NCI-H2029 treated with DMSO at 0.1 percent for 48 hours (cell line): ENCODE measurements at places on chromosomes 1 and 21.
A peak's percentile ranks its signal among the peaks of the same experiment; 100 is the strongest.

DNA sequence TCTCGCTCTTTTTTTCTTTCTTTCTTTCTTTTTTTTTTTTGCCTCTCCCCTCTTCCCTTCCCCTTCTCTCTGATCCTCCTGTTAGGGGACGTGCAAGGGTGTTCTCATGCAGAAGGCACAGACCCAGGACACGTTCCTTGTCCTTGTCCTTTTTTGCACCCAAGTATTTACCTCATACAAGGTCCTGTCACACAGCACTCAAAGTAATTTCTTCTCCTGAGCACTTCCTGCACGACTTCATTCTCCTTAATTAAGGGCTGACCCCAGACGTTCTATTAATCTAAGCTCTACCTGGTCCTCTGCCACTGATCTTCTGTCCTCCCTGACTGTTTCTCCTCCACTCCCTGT lies 424 bp upstream of the PCNX2 start:
- DNase-seq: no peak

- no peak for DNase-seq
Observed at GRCh38 chr1:236206548-236206947, 64.2 kb downstream of the GPR137B start.

DNA sequence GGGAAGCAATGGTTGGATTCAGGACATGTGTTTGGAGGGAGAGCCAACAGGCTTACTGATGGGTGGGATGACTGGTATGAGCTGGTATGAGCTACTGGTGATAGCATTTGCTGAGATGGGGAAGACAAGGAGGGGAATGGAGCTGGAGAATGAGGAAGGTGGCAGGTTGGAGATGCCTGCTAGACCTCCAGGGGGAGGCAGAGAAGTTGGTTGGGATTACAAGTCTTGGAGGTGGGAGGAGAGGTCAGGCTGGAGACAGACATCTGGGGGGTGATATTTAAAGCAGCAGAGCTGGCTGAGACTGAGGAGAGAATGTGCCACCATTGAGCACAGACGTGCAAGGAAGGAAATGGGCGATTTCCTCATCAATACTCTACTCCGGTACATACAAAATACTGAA lies 31.8 kb upstream of the ENO1 start:
- DNase-seq: no peak

GRCh38 chr1:62725255-62725654 lies 37.1 kb upstream of the DOCK7 start:
- DNase-seq: no peak

GRCh38 chr1:98121646-98122045 lies 200.8 kb upstream of the DPYD start:
- DNase-seq: no peak

DNA sequence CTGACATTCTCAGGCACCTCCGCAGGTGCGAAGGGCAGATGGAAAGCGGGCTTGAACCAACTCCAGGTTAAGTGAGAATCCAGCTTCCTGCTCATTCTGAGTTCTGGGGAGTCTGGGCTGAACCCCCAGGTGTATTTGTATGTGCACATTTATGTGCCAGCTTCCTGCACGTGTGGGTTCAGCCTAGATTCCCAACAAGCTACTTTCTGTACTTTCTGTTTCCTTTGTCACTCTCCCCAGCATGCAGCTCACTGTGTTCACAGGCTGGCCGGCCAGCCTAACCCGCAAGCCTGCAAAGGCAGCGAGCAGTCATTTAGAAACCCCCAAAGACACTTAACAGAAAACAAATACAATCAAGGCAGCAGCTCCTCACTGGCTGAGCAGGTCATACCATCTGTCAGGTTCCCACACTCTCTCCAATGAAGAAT lies 1.3 kb upstream of the IL19 start:
- no peak for DNase-seq

DNA sequence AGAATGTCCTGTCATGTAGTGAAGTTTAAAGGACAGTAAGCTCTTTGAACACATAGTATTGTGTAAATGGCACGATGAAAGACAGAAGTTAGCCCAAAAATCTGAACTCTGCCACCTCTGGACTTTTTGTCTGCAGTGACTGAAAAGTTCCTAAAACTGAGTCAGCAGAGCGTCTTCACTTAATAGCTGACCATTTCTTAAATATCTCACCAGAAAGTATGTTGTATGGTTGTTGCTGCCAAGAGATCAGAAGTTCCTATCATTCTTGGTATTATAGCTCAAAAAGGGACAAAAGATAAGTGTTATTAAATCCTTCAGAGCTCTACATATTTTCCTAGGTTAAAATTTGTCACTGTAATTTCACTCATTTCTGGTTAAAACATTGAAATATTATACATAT lies 1003.0 kb downstream of the TTLL7 start:
- DNase-seq: no peak

DNA sequence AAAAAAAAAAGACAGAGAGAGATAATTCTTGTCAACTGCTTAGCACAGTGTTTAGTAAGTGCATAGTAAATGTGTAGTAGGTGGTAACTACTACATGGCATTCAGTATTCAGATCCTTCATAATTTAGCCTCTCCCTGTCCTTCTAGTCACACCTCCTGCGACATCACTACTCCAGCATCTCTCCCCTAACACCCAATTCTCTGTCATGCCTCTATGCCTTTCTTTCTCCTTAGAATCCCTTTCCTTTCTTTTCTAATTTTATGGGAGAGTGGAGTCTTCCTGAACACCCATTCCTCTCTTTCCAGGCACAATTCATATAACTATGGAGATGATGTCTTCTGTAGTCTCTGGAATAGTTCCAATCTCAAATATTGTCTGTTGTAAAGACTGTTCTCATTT lies 3.9 kb upstream of the VPS72 start:
- DNase-seq: no peak

DNA sequence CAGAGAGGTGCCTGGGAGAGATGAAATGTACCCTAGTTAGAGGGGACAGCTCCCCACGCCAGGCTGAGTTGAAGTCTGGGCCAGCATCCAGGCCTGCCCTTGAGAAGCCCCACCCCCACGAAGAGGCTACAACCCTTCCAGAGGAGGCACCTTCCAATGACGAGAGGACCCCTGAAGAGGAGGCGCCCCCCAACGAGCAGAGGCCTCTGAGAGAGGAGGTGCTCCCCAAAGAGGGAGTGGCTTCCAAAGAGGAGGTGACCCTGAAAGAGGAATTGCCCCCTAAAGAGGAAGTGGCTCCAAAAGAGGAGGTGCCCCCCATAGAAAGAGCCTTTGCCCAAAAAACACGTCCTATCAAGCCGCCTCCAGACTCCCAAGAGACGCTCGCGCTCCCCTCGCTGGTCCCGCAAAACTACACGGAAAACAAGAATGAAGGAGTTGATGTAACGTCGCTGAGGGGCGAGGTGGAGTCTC lies 3.1 kb downstream of the EVA1B start:
- DNase-seq: no peak

GRCh38 chr1:244050835-244051444 lies at the start of gene ZBTB18:
Gene ZBTB18 (plus strand): TSS chr1:244051283. CDS start chr1:244051432, 149 bp downstream.
- peak; percentile 14 for DNase-seq

GRCh38 chr1:224486801-224487583 lies 52.4 kb upstream of the WDR26 start:
- no peak for DNase-seq

GRCh38 chr1:61043010-61043820 lies 39.1 kb upstream of the NFIA start:
- peak; percentile 79 for DNase-seq

DNA sequence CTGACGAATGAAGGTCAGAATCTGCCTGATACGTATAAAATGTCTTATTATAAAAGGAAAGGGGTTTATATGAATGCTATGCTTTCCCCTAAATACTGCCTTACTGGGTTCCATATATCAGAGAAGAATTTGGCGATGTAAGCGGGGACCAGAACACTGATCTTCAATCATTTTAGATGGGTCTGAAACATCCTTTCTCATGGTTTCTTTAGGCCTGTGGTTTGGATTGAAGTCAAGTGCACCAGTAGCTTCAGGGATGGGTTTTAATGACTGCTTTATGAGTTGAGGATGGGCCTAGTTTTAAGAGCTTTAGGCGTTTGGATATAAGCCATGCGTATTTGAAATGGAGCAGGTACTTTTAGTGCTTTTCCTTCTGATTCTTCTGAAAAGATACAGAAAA lies 6.9 kb downstream of the FMN2 start:
- DNase-seq: no peak

- DNase-seq: peak; percentile 31
Observed at GRCh38 chr1:8516793-8517556, 199.1 kb downstream of the SLC45A1 start.

DNA sequence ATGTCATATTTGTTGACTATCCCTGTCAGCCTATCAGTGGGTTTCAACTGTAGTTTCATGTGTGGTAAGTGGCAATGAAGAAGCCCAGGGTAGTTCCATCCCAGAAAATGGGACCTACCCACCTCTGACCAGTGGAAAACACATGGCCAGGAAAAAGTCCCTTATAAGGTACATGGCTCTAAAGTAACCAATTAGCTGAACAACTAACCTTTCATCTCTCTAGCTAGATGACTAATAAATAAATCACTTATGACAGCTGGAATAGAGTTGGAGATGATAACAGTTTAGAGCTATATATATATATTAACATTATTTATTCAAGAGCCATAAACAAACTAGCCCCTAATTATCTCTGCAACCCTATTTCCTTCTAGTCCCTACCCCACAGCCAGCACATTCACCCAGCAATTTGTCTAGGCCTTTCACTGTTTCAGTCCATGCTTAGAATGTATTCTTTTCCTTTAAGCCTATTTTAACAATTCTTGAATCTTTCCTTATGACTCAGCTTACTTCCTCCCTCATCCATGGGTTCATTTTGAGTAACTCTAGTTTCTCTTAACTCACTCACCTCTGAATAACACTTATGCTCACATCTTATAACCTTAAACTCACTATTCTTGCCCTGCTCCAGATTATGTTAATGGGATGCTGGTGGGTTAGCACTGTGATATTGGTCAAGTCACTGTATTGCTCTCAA lies 83.7 kb downstream of the TNFSF18 start:
- DNase-seq: no peak

GRCh38 chr21:39728341-39728740 lies 16.6 kb upstream of the IGSF5 start:
- DNase-seq: no peak

GRCh38 chr1:81812712-81813111 lies 12.0 kb downstream of the ADGRL2 start:
- DNase-seq: no peak

DNA sequence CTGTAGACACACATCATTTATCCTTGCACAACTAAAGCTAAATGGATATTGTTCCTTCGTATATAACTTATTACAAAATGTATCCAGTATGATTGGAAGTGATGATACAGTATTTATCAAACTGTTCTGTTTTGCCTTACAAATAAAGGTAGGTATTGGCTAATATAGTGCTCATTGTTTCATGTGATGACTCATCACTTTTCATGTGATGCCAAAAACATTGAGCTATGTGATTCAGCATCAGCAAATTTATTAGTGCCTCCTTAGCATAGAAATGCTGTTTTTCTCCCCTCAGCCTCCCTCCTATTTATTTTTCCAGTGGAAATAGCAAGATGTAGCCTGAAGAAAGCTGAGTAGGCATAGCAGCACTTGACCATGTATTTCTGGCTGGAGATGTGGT lies 228.6 kb upstream of the LYPLAL1 start:
- no peak for DNase-seq

- DNase-seq: no peak
Observed at GRCh38 chr1:17184822-17185484, 20.0 kb upstream of the PADI1 start.

GRCh38 chr1:36208978-36209703 lies 15.1 kb upstream of the THRAP3 start:
- no peak for DNase-seq

- DNase-seq: no peak
Observed at GRCh38 chr1:168368131-168368530, 87.5 kb downstream of the TBX19 start.

DNA sequence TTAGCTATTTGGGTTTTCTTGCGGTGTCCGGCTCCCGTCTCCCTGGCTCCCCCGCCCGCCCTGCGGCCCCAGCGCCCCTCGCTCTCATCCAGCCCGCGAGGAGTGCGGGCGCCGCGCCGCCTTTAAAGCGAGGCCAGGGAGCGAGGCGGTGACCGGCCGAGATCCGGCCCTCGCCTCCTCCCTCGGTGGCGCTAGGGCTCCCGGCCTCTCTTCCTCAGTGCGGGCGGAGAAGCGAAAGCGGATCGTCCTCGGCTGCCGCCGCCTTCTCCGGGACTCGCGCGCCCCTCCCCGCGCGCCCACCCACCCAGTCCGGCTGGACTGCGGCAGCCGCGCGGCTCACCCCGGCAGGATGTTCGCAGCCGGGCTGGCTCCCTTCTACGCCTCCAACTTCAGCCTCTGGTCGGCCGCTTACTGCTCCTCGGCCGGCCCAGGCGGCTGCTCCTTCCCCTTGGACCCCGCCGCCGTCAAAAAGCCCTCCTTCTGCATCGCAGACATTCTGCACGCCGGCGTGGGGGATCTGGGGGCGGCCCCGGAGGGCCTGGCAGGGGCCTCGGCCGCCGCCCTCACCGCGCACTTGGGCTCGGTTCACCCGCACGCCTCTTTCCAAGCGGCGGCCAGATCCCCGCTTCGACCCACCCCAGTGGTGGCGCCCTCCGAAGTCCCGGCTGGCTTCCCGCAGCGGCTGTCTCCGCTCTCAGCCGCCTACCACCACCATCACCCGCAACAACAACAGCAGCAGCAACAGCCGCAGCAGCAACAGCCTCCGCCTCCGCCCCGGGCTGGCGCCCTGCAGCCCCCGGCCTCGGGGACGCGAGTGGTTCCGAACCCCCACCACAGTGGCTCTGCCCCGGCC lies 492 bp downstream of the HLX start:
- DNase-seq: no peak
